GM06990 (cell line): ENCODE measurements at places on chromosomes 6 and 20.
A peak's percentile ranks its signal among the peaks of the same experiment; 100 is the strongest.

GRCh38 chr20:34562641-34563040 is 4.1 kb downstream of the MAP1LC3A start:
- no peak for DNase-seq

DNA sequence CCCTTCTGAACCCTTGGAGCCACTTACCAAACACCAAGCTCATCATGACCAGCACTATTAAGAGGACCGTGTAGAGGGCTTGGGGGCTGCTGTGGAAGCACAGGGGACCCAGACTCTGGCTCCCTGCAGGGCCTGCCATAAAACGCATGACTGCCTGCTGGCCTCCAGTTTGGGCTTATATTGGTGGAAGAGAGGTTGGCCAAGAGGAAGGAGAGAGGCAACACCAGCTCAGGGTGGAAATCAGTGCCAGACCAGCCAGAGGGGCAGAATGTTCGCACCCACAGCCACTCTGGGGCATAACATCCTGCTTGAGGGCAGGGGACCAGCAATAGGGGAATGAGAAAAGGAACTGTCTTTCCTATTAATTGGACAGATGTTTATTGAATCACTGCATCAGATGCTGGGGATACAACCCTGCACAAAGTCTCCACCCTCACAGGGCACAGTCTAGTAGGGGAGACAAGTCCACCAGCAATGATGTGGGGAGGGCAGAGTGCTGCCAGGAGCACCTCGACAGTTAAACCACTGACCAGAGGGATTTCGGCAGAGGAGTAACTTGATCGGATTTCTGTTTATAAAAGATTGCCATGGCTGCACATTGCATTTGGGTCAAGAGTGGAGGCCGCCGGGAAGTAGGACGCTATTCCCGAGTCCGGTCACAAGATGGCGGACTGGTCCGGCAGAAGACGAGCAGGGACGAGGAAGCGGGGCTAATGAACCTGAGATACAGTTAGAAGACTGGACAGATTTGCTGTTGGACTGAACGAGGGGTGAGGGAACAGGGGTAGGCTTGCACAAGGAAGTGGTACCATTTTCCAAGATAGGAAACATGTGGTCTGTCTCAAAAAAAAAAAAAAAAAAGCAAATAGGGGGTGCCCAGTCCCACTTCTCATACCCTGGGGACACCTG is at the start of gene LY6G5C:
Gene LY6G5C (minus strand): TSS at position 842 of the 909 bp plus-strand sequence. CDS start 694 bp downstream, at position 148.
- peak; percentile 61 for DNase-seq

DNA sequence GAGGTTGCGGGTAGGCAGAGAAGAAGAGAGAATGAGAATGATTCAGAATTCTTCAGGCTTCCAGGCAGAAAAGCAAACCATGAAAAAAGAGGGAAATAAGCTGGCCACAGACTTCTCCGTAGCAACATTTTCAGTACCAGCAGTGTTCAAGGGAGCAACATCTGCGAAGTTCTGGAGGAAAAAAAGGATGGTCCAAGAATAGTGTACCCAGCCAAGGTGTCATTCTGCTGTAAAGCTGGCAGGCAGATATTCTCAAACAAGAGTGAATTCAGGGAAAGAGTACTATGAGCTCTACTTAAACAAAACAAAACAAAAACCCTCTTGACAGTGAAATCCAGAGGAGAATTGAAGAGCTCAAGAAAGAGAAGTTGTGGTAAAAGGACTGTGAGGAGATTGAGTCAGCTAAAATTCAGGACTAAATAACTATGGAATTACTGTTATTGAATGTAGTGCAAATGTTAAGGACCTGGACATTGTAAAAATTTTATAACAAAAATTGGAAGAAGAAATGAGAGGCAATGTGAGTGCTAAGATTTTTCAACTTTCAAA is 86.5 kb downstream of the ATRN start:
- no peak for DNase-seq

GRCh38 chr20:62737271-62737811 is 28.7 kb downstream of the NTSR1 start:
- no peak for DNase-seq

- DNase-seq, result no peak
Observed at GRCh38 chr6:6866656-6867403, 240.9 kb upstream of the RREB1 start.

DNA sequence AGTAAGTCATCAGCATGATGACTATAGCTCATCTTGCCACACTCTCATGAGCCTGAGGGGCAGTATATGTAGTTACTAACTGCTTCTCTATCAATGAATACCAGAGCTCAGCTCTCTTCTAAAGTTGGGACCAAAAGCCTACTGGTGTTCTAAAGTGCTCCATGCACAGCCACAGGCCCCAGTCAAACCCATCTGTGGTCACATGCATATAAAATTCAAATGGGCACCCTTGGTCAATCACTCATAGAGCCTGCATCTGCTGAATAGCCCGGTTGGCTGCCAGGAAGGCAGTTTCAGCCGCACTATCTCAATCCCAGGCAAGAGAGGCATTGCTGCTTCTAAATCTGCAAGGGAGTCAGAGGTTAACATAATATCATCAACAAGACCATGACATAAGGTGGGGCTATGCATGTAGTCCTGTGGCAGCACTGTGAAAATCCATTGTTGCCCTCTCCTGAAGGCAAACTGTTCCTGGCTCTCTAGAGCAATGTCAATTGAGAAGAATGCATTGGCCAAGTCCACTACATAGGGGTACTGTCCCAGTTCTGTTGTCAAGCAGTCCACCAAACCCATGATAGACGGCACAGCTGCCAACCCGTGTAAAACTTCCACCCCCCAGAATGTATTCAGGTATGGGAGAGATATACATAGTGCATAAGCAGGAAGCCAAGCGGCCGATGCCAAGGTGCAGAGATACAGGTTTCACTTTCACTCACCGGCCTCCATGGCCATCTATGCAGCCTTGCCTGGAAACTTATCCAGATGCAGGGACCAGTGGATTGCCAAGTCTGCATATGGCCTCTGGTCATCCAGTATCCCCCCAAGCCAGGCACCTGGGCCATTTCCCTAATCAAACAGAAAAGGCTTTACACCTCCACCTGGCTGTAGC is 76.2 kb downstream of the ALDH8A1 start:
- DNase-seq, result peak; percentile 30

DNA sequence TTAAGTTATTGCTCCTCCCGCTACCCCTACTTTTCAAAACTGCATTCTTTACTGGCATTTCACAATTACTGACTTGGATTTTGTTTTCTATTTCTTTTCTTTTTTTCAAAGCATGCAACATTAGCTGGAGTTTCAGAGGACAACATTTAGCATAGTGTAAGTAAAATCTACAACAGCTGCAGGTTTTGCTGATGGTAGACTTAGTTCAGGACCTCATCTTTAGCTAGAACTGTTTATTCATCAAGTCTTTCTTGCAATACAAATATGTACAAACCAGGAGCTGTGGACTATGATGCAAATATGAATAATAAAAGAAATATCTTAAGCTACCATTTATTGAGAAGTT is 728 bp upstream of the CEP162 start:
- DNase-seq, result no peak

DNA sequence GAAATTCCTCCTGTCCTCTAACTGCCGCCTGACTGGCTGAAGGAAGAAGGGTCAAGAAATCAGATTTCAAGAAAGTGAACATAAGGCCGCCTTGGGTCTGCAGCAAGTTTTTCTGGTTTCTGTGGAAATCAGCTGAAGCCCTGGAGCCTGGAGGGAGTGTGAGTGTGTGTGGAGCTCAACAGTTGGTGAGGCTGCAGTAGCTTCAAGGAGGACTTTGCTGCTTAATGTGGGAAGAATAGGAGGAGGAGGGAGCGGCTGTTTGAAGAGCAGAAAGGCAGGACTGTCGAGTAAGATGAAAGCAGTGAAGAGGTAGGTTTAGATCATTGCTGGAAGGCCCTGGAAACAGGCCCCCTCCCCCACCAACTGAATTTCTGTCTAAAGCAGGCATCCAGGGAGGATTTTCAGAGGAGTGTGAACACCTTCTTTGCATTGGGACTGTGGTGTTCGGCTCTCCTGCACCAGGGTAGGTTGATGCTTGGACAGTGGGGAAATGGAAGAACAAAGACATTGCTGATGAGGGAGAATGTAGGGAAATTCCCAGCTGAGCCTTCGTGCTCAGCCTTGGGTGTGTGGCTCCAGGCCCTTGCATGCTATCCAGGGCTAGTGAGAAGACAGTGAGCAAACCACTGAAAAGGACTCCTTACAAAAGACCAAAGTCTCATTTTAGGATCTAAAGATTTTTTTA is 79.5 kb upstream of the VSTM2L start:
- no peak for DNase-seq
